ENCODE measurements at places on chromosomes 4 and X. TPM values are rescaled to one million over a fixed set of nuclear protein-coding genes. Genes with fewer than 3 reads are reported as not detected.

SSX3 gene
- not detected for total RNA-seq

PPM1K gene
- total RNA-seq: 1.0 TPM

IL9R gene
- total RNA-seq: 0.19 TPM

PGAM4 gene
- total RNA-seq: 0.46 TPM

FGD1 gene
- 7.7 TPM for total RNA-seq

LRCH2 gene
- 0.03 TPM for total RNA-seq

CYSLTR1 gene
- total RNA-seq: not detected

CSAG2 gene
- total RNA-seq: not detected

BMP2K gene
- 12.0 TPM for total RNA-seq

SHISA3 gene
- not detected for total RNA-seq

DCLK2 gene
- 9.9 TPM for total RNA-seq

BMX gene
- not detected for total RNA-seq

USP53 gene
- 7.3 TPM for total RNA-seq

KIAA1210 gene
- not detected for total RNA-seq

DOCK11 gene
- 7.1 TPM for total RNA-seq

DDX60 gene
- total RNA-seq: 1.6 TPM

OPRPN gene
- not detected for total RNA-seq

ZDHHC9 gene
- total RNA-seq: 51.9 TPM

CTSO gene
- total RNA-seq: 1.0 TPM

PRICKLE3 gene
- 18.6 TPM for total RNA-seq

FAM133A gene
- total RNA-seq: 0.94 TPM

TFE3 gene
- total RNA-seq: 39.9 TPM

POU3F4 gene
- total RNA-seq: not detected

EGF gene
- total RNA-seq: 0.33 TPM

IQSEC2 gene
- 46.8 TPM for total RNA-seq

SRPX2 gene
- total RNA-seq: 2.7 TPM

CTAG2 gene
- not detected for total RNA-seq

ZAR1 gene
- not detected for total RNA-seq

SLITRK4 gene
- not detected for total RNA-seq

PPP4R3C gene
- total RNA-seq: not detected

All from A549 treated with GW870086 at 1 μM for 4 hours (cell line).